ENCODE measurements at places on chromosomes 3 and 15.

GRCh38 chr3:18441551-18441950 is 16.4 kb upstream of the SATB1 start:
- DNase-seq, result no peak

DNA sequence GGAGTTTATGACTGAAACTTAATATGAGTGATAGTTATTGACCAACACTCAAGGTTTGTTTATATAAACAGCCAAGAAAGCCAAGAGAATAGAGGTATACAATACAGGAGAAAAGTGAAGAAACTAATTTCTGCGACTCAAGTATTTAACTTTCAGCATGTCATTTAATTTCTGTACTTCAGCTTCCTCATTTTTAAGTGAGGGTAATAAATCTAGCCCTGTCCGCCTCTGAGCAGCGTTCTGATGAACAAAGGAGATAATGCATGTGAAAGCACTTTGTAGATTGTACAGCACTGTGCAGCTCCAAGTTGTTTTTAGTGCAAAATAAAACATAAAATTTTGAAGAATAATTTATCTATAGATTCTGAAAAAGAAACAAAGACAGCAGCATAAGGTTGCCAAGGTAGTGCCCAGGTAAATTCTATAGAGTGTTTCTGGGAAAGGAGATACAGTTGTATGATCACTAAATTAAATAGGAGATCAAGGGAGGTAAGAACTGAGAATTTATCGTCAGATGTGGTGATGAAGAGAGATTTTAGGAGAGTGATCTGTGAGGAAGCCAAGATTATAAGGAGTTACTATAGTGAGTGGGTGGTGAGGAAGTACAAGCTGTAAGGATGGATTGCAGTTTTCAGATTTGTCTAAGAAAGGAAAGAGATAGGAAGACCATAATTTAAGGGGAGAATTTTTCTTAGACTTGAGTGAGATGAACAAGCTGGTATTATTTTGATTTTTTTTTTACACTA is 71.3 kb downstream of the RASA2 start:
- DNase-seq, result no peak

GRCh38 chr15:70762469-70763119 is 764 bp downstream of the UACA start:
- DNase-seq, result no peak

GRCh38 chr15:39471785-39472574 is 108.9 kb upstream of the THBS1 start:
- no peak for DNase-seq

DNA sequence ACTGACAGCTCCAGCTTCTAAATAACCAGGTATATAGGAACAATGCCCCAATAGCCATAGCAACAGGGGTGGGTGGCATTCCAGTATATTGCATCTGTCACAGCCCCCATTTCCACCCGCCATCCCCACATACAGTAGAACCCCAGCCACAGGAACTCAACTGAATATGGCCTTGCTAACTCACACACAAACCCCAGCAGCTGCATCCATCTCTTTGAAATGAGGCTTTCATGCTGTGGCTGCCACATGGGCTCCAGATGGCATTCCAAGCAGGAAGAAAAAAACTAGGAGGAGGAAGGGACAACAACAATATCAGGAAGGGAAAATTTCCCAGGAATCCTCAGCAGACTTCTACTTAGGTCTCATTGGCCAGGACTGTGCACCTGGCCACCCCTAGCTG is 54.6 kb downstream of the CCR3 start:
- DNase-seq, result peak; percentile 51

DNA sequence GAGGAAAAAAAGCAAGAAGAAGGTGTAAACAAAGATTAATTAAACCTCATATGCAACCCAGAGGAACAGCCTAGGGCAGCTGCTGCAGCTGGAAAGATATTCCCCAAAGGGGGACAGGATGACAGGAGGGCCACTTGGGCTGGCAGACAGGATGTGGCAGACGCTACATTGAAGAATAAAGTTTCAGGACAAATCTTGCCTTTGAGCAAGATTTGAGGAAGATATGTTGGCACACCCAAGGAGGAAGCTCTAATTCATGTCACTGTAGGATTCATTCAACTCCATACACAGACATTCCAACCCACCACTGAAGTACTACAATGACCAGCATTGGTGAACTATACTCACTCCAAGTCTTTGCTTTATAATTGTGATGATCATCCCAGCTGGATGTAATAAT is 504.0 kb downstream of the SHQ1 start:
- no peak for DNase-seq

GRCh38 chr3:66140743-66141372 is 79.9 kb upstream of the SLC25A26 start:
- DNase-seq, result no peak

GRCh38 chr3:171282041-171282440 is 178.2 kb downstream of the TNIK start:
- no peak for DNase-seq

DNA sequence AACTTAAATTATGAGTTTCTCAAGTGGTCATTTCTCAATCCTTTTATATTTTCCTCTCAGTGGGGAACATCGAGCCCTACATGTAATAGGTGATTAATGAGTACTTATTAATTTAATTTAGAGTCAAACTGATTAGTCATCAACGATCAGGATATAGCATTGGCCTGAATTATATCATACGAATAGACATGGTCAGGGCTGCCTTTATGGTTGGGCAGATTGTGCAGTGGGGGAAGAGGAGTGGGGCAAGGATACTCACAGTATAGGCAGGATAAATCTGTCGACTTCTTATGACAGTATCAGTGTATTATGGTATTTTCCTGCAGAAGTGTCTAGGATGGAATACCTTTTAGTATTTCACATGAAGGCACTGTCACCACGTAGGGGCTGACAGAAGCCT is 27.0 kb downstream of the C2CD4A start:
- no peak for DNase-seq

- no peak for DNase-seq
These were observed 146.4 kb downstream of the ISL2 start for GRCh38 chr15:76483018-76483417.

DNA sequence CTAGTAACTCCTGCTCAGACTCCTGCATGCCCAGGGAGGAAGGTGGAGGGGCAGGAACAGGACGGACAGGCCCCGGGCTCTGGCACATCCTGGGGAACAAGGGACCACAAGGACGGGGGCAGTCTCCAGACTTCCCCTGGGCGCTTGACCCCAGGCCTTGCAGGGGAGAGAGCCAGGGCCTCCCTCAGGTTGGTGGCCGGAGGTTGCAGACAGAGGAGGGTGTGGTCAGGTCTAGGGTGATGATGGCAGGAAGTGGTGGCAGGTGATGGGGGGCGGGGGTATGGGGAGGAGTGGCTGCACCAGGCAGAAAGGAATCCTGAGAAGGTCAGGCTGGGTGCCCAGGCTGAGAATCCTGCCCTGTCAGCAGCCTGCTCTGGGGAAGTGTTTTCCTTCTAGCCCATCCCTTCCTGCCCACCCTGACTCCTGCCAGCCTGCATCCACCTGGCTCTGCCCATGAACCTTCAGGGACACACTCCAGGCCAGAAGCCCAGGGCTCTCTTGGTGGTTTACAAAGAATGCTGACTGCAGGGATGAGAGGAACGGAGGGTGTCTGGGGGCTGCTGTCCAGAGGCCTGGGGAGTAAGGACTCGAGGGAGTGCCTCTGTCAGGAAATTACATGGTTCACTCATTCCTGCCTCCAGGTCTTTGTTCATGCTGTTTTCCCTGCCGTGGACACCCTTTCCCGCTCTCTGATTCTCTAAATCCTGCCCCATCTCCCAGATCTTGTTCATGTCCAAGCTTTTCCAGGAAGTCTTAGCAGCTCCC is 15.8 kb downstream of the LOXL1 start:
- DNase-seq, result no peak

DNA sequence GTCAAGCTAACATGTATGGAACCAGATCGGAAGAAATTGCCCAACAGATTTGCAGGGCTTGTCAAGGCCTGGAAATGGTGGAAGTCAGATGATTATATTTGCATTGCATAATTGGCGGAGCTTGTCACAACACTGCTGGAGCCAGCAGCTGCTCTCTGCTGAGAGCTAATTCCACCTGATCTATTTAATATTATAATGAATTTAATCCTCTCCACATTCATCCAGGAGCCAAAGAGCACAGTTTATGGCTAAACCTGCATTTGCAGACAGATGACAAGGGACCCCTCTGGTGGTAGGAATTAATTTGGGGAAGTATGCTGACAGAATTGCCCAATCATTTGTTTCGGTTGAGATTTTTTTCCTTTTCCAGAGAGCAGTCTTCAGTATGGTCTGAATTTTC is 730.2 kb downstream of the TUSC7 start:
- no peak for DNase-seq

DNA sequence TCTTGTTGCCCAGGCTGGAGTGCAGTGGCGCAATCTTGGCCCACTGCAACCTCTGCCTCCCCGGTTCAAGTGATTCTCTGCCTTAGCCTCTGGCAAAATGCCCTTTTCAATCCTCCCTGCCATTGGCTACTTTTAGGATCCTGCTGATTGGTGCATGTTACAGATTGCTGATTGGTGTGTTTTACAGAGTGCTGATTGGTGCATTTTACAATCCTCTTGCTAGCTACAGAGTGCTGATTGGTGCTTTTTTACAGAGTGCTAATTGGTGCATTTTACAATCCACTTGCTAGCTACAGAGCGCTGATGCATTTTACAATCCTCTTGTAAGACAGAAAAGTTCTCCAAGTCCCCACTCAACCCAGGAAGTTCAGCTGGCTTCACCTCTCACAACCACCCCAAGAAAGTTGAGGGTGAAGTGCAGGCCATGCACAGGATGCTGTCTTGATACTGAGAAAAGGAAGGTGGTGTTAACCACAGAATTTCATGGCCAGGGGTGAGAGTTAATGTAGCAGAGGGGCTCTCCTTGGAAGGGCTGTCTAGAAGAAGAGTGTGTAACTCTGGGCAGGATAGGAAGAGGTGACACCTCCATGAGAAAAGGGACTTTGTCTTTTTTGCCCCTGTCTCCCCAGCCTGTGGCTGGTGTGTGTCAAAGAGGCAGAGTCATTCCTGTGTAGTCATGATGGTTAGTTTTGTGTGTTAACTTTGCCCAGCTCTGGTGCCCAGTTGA is 145.9 kb downstream of the APBA2 start:
- DNase-seq, result peak; percentile 12

- DNase-seq, result no peak
These were observed 61.5 kb downstream of the OSBPL10 start for GRCh38 chr3:31919528-31919927.

Data from Jurkat, Clone E6-1 (cell line).